ENCODE measurements at places on chromosomes 12 and 14. TPM values are rescaled to one million over a fixed set of nuclear protein-coding genes. Genes with fewer than 3 reads are reported as not detected.

The AICDA gene
- total RNA-seq = not detected

The UBC gene
- total RNA-seq = 1,133 TPM

The PKP2 gene
- not detected for total RNA-seq

The KRT74 gene
- total RNA-seq = not detected

The AVPR1A gene
- not detected for total RNA-seq

The CCDC38 gene
- total RNA-seq = not detected

The C3AR1 gene
- total RNA-seq = 0.24 TPM

- DNase-seq = no peak
- H3K27ac ChIP-seq = no peak overlapping the region
- H3K36me3 ChIP-seq = no peaks in the 10 kb centered on the region
- peaks cover 7% of the 10 kb centered on the region for H3K27me3 ChIP-seq
- no peak overlapping the region for H3K4me3 ChIP-seq
These were observed 70.9 kb downstream of the ASCL4 start for GRCh38 chr12:107845226-107845979.

DNA sequence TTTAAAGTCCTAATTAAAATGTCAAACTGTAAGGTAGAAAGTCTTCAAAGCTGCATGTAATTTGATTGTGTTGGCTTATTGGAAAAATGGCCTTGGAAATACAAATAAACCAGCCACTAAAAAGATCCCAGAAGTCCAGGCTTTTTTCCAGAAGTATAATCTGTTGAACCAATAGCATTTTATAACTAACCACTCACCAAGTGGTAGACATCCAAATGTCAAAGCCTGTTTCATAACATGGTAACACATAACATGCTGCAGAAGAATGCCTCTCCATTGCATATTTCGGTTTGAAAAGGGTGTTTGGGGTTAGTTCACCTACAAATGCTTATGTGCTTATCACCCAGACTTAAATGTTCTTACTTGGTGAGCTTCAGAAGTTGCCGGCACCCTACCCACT lies 183.7 kb upstream of the DIO2 start:
- no peak overlapping the region for H3K4me3 ChIP-seq
- H3K36me3 ChIP-seq = peaks cover 8% of the 10 kb centered on the region
- peaks cover 29% of the 10 kb centered on the region for H3K4me1 ChIP-seq
- H3K27me3 ChIP-seq = no peaks in the 10 kb centered on the region
- no peak overlapping the region for H3K27ac ChIP-seq

DNA sequence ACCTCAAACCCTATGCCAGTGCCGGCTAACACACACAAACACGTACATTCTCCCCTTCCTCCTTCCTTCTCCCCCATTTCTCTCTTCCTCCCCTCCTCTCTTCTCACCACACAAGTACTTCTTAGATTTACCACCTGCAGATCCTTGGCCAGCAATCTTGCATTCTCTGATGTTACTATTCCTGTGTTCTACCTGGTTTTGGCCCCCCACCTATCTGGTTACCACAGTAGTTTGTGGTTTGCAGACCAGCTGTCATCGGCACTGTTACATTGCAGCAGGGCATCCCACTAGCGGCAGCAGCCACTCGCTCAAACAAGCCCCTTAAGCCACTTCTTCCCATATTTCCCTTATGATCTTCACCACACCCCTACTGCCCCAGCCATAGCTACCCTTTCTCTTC lies 3.9 kb downstream of the ABHD4 start:
- H3K27ac ChIP-seq = peak overlapping the region; percentile 81
- H3K27me3 ChIP-seq = no peaks in the 10 kb centered on the region
- no peak for DNase-seq
- peaks cover 43% of the 10 kb centered on the region for H3K36me3 ChIP-seq

DNA sequence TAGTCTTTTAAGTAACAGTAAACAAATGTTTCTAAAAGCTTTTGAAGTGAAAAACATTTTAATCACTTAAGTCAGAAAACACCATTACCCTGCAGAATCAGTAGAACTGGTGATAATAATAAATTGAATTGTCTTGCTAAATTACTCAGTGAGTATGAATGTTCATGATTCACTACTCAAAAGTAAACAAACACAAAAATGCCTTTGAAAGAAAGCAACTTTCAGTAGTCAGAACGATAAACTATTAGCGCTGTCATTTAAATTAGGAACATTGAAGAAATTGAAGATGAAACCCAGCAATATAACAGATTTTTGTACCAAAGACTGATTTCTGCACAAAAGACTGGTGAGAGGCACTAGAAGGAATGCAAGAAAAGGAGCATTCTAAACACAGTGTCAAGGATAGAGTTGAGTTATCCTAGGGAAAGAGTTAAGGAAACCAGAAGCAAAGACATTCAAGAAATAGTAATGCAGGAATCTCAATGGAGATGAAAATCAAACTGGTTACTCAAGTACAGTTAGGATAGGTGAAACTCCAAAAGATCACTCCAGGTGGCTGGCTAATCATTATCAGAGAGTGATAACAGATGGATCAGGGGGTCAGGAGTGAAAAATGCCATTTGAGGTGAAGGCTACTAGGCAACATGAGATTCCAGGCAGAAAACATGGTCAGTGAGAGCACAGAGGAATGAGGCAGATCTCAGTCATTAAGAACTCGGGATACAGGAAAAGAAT lies 77.4 kb upstream of the ALG10 start:
- DNase-seq = no peak
- H3K4me3 ChIP-seq = no peak overlapping the region
- no peaks in the 10 kb centered on the region for H3K36me3 ChIP-seq
- no peaks in the 10 kb centered on the region for H3K4me1 ChIP-seq

DNA sequence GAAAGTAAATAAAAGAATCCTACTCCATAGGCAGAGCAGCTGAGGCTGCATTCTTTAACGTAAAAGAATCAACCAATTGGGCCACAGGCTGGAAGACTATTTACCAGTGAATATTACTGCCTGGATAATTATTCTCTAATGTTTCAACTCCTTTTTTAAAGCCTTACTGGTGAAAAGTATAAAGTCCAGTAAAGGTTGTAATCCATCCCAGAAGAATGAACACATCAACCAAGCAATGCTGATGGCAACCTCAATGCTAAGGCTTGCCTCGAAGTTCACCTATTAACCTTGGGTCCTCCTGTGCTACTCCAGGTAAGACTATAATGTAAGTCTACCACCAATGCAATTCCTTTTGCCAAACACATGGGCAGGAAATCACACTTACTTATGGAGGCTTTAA lies 77.3 kb downstream of the ATXN2 start:
- H3K27ac ChIP-seq = no peak overlapping the region
- H3K4me3 ChIP-seq = no peak overlapping the region
- H3K4me1 ChIP-seq = no peaks in the 10 kb centered on the region
- peaks cover 3% of the 10 kb centered on the region for H3K36me3 ChIP-seq
- no peaks in the 10 kb centered on the region for H3K27me3 ChIP-seq

- H3K4me1 ChIP-seq = peaks cover 30% of the 10 kb centered on the region
- H3K27me3 ChIP-seq = no peaks in the 10 kb centered on the region
- H3K27ac ChIP-seq = no peak overlapping the region
- peaks cover 11% of the 10 kb centered on the region for H3K36me3 ChIP-seq
These were observed 8.8 kb upstream of the CEBPE start for GRCh38 chr14:23127861-23128260.

DNA sequence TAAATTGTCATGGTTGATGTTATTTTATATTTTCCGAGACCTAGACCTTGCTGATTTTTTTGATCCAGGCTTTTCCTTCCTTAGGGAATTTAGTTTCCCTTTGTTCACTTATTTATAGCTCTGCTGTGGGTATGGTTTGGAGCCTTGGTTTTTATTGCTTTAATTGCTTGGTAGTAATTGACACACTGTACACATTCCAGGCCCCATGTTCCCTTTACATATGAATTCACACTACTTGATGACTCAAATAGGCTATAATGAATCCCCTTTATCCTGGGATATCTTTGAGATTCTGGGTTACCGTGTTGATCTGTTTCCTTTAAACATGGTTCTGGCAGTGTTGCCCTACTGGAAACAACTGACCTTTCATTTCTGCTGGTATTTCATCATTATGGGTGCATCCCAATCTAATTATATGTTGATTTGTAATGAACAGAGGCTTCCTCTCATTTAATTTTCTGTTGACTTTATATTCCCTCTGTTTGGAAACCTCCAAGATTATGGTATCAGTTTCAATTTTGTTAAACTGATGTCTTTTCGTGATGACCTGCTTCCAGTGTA lies 424.0 kb downstream of the RAD51B start:
- H3K4me1 ChIP-seq = peaks cover 48% of the 10 kb centered on the region
- no peak overlapping the region for H3K4me3 ChIP-seq
- no peak for DNase-seq
- H3K27me3 ChIP-seq = no peaks in the 10 kb centered on the region

GRCh38 chr12:22256041-22256441 lies 78.5 kb downstream of the ST8SIA1 start:
- no peaks in the 10 kb centered on the region for H3K36me3 ChIP-seq
- DNase-seq = no peak
- H3K27me3 ChIP-seq = peaks cover 8% of the 10 kb centered on the region

- peak overlapping the region; percentile 94 for H3K4me3 ChIP-seq
- peak overlapping the region; percentile 83 for H3K27ac ChIP-seq
- H3K27me3 ChIP-seq = no peaks in the 10 kb centered on the region
- no peak for DNase-seq
- peaks cover 25% of the 10 kb centered on the region for H3K36me3 ChIP-seq
These were observed 2.1 kb upstream of the YY1 start for GRCh38 chr14:100236881-100237280.

GRCh38 chr14:27688841-27689444 lies 1077.6 kb upstream of the FOXG1 start:
- no peak overlapping the region for H3K27ac ChIP-seq
- no peak overlapping the region for H3K4me3 ChIP-seq
- H3K27me3 ChIP-seq = no peaks in the 10 kb centered on the region
- no peak for DNase-seq
- no peaks in the 10 kb centered on the region for H3K4me1 ChIP-seq

- peaks cover 40% of the 10 kb centered on the region for H3K4me1 ChIP-seq
- no peak overlapping the region for H3K4me3 ChIP-seq
- no peaks in the 10 kb centered on the region for H3K27me3 ChIP-seq
- no peak overlapping the region for H3K27ac ChIP-seq
These were observed 360.8 kb downstream of the PAWR start for GRCh38 chr12:79329933-79330332.

DNA sequence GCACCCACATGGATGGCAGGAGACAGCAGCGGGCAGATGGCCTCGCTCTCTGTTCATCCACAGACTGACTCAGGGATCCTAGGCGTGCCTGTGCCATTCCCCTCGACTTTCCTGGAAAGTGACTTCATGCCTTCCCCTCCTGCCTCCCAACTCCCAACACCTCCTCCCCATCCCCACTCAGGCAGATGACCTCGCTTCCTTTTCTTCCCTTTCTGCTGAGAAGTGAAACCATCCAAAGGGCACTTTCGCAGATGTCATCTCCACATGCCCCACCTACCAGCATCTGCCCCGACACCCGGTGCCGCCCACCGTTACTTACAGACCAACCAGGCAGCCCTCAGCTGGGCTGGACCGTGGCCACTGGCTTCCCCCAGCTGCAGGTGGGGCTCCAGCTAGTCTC lies 29.6 kb downstream of the BEGAIN start:
- H3K36me3 ChIP-seq = no peaks in the 10 kb centered on the region
- no peaks in the 10 kb centered on the region for H3K4me1 ChIP-seq
- DNase-seq = no peak
- no peak overlapping the region for H3K27ac ChIP-seq
- H3K27me3 ChIP-seq = peaks cover 41% of the 10 kb centered on the region

- peaks cover 16% of the 10 kb centered on the region for H3K36me3 ChIP-seq
- peaks cover 2% of the 10 kb centered on the region for H3K27me3 ChIP-seq
- DNase-seq = no peak
These were observed 15.1 kb downstream of the SOCS2 start for GRCh38 chr12:93587611-93588010.

DNA sequence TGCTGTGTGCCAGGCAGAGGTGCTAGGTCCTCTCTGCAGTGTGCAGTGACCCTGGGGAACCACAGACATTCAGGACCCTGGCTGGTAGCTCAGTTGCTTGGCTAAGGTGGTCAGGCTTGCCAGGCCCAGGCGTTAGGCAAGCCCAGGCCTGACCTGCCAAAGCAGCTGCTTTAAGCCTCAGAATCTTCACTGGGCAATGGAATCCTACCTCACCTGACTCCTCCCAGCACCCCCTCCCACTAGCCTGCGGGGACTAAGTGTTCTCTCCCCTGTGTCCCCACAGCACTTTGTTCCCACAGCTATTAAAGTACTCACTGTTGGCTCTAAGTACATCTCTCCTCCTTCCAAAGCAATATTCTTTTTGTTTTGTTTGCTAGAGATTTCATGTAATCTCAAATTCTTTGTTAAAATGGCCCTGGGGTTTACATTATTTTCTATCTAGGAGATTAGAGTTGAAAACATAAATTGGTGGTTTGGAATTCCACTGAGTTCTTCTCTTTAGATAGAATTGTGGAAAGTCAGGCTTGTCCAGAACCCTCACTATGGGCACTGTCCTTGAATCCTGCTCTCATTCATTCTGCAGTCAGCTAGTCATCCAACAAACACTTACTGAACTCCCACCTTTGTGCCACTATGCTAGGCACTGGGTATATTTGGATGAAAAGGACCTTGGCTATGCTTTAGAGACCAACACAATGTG lies 44.4 kb downstream of the DGLUCY start:
- H3K27me3 ChIP-seq = no peaks in the 10 kb centered on the region
- H3K27ac ChIP-seq = no peak overlapping the region
- H3K4me1 ChIP-seq = peaks cover 7% of the 10 kb centered on the region

GRCh38 chr12:27868139-27868538 lies 88.1 kb upstream of the MANSC4 start:
- no peaks in the 10 kb centered on the region for H3K36me3 ChIP-seq
- peak; percentile 84 for DNase-seq
- H3K4me3 ChIP-seq = peak overlapping the region; percentile 38
- H3K27ac ChIP-seq = peak overlapping the region; percentile 93
- H3K4me1 ChIP-seq = peaks cover 78% of the 10 kb centered on the region

DNA sequence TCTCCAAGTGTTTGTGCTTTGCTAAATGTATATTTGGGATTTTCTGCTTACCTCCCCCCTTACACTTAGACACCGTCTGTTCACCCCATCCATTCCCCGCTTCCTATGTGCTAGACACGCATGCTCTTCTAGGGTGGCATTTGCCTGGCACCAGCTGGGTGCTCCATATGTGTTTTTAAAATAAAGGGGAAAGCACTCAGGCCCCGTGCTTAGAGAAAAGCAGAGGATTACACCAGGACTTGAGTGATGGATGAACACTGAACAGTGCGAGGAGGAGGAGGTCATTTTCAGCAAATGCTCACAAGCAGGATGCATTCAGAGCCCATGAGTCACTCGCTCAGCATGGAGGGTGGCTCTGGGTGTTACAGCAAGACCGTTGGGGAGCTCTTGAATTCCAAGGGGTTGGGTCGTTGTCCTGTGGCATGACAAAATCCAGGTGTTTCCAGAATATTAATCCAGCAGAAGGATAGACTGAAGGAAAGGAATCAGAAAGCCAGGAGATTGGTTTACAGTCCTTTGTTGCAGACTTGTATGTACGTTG lies 2.9 kb upstream of the BDKRB1 start:
- peak; percentile 72 for DNase-seq
- peaks cover 94% of the 10 kb centered on the region for H3K4me1 ChIP-seq
- peak overlapping the region; percentile 63 for H3K4me3 ChIP-seq
- H3K36me3 ChIP-seq = peaks cover 26% of the 10 kb centered on the region
- H3K27me3 ChIP-seq = peaks cover 1% of the 10 kb centered on the region
- peak overlapping the region; percentile 93 for H3K27ac ChIP-seq

- no peak overlapping the region for H3K4me3 ChIP-seq
- H3K4me1 ChIP-seq = peaks cover 7% of the 10 kb centered on the region
- no peaks in the 10 kb centered on the region for H3K27me3 ChIP-seq
- H3K27ac ChIP-seq = no peak overlapping the region
- DNase-seq = no peak
These were observed 228.3 kb downstream of the CEP128 start for GRCh38 chr14:80713076-80713850.

GRCh38 chr12:57151741-57152630 lies 4.6 kb upstream of the LRP1-AS start:
- peak overlapping the region; percentile 97 for H3K27ac ChIP-seq
- DNase-seq = peak; percentile 63
- H3K36me3 ChIP-seq = peaks cover 47% of the 10 kb centered on the region
- H3K4me1 ChIP-seq = peaks cover 68% of the 10 kb centered on the region

Measured in HFFc6 (cell line).